Amniotic stem cell (primary cell): ENCODE measurements at places on chromosomes 3 and 15.

DNA sequence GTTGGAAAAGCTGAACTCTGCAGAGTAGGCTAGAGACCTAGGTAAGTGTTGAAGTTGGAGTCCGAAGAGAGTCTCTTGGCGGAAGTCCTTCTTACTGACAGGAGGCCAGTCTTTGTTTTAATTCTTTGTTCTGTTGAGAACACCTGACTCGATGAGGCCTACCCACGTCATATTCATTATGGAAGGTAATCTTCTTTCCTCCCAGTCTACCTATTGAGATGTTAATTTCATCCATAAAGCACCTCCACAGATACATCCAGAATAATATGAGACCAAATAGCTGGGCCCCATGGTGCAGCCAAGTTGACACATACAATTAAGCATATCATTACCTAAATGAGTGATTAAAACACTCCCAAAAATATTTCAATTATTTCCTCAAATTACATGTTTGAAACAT, 515.5 kb downstream of the CADM2 start:
- DNase-seq: no peak

- DNase-seq: no peak
These were observed 70.0 kb downstream of the NLGN1 start for GRCh38 chr3:173467501-173467900.

DNA sequence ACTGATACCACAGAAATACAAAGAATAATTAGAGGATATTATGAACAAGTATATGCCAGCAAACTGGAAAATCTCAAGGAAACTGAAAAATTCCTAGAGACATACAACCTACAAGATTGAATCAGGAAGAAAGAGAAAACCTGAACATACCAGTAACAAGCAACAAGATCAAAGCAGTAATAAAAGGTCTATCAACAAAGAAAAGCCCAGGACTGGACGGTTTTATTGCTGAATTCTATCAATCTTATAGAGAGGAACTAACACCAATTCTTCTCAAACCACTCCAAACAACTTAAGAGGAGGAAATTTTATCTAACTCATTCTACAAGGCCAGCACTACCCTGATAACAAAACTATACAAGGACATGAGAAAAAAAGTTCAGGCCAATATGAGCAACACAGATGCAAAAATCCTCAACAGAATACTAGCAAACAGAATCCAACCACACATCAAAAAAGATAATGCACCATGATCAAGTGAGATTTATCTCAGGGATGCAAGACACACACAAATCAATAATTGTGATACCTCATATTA, 71.1 kb upstream of the IMPG2 start:
- DNase-seq: no peak

- no peak for DNase-seq
These were observed 111.7 kb downstream of the NUP210 start for GRCh38 chr3:13308380-13308801.

DNA sequence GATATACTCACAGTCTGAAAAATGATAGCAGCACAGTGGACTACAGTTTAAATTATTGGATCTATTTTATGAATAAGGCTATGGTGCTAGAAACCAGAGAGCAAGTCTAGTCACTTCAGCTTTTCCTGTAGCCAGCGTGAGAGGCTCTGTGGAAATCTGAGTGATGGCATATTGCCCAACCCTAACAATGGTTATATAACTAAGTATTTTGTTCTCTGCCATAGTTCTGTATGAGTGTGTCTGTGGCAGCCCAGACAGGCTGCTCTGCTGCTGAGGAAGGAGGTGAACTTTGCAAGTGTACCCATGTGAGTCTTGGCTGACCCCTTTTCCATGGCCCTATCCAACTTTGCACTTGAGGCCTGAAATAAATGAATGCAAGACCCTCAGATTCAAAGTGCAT, 105.7 kb downstream of the LRTM1 start:
- DNase-seq: no peak

- DNase-seq: no peak
These were observed 17.1 kb upstream of the SLC24A5 start for GRCh38 chr15:48103647-48104046.

DNA sequence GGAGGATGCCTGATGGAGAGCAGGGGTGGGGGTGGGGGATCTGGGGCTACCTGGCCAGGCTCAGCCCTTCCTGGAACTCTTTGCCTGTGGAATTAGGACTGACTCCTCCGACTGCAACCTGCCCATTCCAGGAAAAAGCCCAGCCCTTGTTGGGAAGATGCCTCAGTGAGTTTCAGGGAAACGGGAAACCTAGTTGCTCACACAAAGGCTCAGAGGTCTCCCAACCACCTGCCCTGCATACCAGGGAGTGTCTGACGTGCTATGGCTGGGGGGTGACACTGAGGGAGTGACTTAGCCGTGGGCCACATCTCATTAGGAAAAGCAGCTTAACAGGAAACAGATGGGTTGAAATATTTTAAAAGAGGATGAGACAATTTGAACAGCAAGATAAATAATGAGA, 27.9 kb downstream of the CYP8B1 start:
- DNase-seq: no peak

- DNase-seq: no peak
These were observed 294.5 kb upstream of the LRRN1 start for GRCh38 chr3:3504686-3505085.

GRCh38 chr3:68483601-68484000, 448.7 kb downstream of the TAFA4 start:
- no peak for DNase-seq
